ENCODE measurements at places on chromosomes 5 and 9.
A peak's percentile ranks its signal among the peaks of the same experiment; 100 is the strongest.

DNA sequence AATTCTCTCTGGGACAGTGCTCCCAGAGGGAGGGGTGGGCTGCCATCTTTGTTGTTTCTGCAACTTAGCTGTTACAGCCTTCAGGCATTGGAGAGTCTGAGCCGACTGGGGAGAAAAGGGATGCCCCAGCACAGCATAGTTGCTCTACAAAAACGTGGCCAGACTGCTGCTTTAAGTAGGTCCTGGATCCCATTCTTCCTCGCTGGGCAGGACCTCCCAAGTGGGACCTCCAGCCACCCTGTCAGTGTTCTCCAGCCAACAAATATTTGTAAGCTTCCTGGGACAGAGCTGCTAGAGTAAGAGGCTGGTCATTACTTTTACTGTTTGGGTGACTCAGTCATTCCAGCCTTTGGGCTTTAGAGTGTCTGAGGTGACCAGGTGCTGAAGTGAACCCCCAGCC, 292.7 kb upstream of the NREP start:
- no peak for DNase-seq

- no peak for DNase-seq
Observed at GRCh38 chr5:147573211-147573610, 63.3 kb upstream of the DPYSL3 start.

DNA sequence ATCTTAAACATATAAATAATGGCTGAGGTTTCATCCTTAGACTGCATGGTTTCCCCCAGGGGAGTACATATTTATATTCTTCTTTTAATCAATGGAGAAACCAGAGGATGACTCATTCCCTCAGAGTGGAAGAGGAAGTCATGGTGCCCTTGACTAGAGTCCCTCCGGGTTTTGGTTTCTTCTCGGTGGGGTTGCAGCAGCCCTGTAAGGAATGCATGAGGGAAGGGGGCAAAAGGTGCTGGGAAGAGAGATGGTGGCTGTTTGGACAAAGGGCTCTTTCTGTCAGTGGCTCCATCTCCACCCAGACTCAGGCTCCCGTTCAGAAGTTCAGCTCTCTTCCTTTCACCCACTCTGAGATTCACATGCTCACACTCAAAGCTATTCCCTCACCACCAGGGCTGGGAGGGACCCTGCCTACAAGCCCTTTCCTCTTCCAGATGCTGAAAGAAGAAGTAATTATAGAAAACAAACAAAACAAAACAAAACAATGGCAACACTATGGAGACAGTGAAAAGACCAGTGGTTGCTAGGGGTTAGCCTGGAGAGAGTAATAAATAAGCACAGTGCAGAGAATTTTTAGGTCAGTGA, 129.8 kb upstream of the IL12B start:
- DNase-seq = no peak

GRCh38 chr5:94906750-94907149, 288.3 kb downstream of the SLF1 start:
- no peak for DNase-seq

GRCh38 chr5:135632798-135633197, 54.0 kb upstream of the CXCL14 start:
- no peak for DNase-seq

DNA sequence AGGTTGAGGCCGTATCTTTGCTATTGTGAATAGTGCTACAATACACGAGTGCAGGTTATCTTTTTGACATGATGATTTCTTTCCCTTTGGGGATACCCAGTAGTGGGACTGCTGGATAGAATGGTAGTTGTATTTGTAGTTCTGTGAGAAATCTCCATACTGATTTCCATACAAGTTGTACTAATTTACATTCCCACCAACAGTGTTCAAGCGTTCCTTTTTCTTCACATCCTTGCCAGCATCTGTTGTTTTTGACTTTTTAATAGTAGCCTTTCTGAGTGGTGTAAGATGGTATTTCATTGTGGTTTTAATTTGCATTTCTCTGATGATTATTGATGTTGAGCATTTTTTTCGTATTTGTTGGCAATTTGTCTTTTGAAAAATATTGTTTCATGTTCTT, 41.4 kb downstream of the CNOT6 start:
- DNase-seq = no peak

GRCh38 chr9:79807971-79808370, 236.2 kb downstream of the TLE4 start:
- DNase-seq = no peak

DNA sequence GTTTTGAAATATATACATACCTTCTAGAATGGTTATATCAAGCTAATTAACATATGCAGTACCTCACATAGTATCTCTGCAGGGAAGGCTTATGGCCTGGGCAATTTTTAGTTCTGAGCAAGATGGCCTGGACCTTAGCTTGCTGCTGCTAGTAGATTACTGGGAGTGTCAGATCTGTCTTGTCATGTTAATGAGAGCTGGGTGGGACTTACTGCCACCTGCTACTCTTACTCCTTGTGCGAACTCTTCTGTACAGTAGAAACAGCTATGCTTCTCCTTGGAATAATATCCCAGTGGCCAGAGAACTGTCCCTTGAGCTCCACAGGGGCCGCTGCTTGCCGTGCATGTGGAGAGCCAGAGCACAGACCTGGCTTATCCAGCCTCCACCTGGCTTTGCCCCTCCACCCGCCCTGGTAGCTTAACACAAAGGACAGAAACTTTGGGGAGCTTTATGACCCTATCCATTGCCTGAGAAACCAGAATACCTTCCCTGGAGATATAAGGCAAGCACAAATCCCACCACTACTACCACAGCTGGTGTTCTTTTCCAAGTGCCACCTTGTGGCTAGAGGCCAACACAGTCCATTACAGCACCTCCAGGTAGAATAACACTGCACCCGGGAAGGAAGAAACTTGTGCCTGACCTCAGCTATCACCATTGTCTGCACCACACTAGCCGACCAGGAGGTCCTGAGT, 74.4 kb upstream of the RUSC2 start:
- no peak for DNase-seq

- DNase-seq = peak; percentile 8
Observed at GRCh38 chr5:168114444-168115017, 176.9 kb upstream of the WWC1 start.

- DNase-seq = peak; percentile 71
Observed at GRCh38 chr9:137453643-137454081, 5.5 kb downstream of the NSMF start.

DNA sequence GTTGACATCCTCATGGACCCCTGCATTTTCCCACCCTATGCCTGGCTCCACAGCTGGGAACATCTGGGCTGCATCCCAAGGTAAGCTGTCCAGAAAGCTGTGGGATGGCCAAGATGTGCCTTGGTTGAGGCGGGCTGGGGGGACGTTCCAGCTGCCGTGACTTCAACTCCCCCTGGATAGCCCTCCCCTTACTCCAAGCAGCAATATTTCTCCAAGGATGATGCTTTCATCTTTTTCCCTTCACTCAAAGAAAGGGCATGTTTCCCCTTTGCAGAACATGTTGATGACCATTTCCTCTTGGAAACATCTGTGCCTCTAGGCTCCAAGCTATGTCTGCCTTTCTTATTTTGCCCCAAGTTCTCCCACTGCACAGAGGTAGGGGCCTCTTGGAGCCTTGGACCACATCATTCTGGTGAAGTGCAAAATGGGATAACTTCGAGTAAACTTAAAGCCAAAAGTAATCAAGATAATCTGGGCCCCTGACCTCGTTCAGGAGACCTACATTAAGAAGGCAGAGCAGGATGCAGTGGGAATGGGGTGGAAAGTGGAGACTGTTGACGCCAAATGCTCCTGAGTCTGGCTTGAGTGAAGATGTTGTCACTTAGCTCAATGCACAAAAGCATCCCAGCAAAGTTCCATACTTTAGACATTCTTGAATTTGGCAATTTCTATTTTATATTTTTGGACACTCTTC, 175.2 kb downstream of the GAS1 start:
- no peak for DNase-seq

- DNase-seq = no peak
Observed at GRCh38 chr5:168327019-168327421, 35.6 kb downstream of the WWC1 start.

- no peak for DNase-seq
Observed at GRCh38 chr5:179806250-179807048, at the start of gene MGAT4B. MGAT4B (minus strand) TSS chr5:179806866; CDS start chr5:179806583, 283 bp downstream.

Measured in activated naive CD4-positive, alpha-beta T cell (primary cell).